Thyroid gland (tissue), 4 donors: ENCODE measurements at places on chromosomes 11 and 22. TPM values are rescaled to one million over a fixed set of nuclear protein-coding genes. Genes with fewer than 3 reads are reported as not detected.

GRCh38 chr11:46987183-46987582 lies 50.6 kb downstream of the CSTPP1 start:
- DNase-seq: no peak

- no peak for DNase-seq
Measured at GRCh38 chr22:47659467-47660223, 897.2 kb downstream of the TBC1D22A start.

GRM5 gene
- total RNA-seq: not detected

FXYD6 gene
- total RNA-seq: 119 TPM

MACROD1 gene
- total RNA-seq: 62.5 TPM
